AG04450 (cell line): ENCODE measurements at places on chromosomes 12 and 14.

- no peak for DNase-seq
Observed at GRCh38 chr14:34804933-34805332, 70.2 kb downstream of the BAZ1A start.

GRCh38 chr12:51085757-51086156 is 2.4 kb upstream of the CSRNP2 start:
- DNase-seq = no peak

DNA sequence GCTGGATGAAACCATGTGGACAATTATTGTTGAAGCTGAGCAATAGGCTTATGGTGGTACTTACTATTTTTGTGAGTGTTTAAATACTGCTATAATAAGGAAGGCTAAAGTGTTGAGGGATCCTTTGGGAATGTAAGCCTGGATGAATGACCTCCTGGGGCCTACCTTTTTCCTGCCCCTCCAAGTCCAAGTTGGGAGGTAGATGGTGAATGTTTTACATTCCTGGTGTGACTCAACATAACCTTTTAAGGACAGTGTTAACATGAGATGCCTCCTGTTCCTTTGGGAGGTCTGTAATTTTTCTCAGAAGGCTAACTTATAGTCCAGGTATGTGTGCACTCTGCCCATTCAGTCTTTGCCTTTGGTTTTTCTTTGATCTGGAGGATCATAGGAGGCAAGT is 315.9 kb downstream of the NRXN3 start:
- DNase-seq = no peak

- DNase-seq = no peak
Observed at GRCh38 chr14:103520657-103521437, 1.8 kb downstream of the CKB start.

DNA sequence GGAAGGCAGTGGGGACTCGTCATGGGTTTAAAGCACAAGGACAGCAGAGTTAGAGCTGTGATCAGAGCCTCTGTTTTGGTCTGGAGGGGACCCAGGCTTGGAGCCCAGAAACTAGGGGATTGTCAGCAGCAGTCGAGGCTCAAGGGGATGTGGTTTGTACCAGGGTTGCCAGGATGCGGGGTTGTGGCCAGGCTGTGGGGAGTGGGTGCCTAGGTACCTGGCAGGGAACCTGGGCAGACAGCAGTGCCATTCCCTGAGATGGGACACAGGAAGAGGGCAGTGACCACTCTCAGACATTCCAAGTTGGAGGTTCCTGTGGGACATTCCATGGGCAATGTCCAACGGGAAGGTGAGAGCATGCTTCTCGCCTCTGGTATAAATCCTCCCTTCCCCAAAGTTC is 222.3 kb downstream of the SLC41A2 start:
- no peak for DNase-seq

DNA sequence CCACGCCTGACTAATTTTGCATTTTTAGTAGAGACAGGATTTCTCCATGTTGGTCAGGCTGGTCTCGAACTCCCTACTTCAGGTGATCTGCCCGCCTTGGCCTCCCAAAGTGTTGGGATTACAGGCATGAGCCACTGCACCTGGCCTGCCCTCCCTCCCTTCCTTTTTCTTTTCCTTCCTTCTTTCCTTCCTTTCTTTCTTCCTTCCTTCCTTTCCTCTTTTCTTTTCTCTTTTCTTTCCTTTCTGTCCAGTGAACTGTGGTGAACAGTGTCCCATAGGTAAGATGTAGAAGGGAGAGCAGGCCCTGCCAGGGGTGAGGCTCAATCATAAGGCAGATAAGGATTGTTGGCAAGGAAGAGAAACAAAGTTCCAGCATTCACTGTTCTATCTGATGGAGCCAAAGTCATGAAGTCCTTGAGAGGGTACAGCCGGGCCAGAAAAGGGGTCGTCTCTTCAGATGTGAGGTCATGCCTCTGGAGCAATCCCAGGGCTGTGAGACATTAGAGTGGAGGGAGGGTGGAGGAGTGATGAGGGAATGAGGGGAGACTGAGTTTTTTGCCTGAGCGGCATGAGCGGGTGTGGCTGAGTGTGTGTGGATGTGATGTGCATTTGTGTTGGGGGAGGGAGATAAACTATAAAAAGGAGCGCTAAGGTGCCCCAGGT is 4.2 kb upstream of the MLF2 start:
- DNase-seq = no peak

DNA sequence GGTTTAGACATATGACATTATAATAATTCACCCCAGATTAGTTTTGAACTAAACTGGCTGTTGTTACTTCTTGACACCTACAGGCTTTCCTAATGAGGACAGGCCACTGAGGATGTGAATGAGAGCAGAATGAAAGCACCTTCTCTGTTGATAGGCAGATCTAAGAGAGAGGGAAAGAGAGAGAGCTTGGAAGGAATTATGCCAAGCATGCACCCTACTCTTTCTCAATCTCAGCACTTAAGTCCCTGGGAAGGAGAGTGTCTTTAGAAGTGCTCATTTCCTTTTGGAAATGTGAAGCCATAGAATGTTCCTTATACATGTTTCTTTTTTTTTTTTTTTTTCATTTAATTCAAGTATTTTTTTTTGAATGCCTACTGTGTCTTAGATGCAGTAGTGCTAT is 49.0 kb downstream of the TBC1D15 start:
- DNase-seq = no peak

- no peak for DNase-seq
Observed at GRCh38 chr12:100268835-100269564, 2.0 kb downstream of the SCYL2 start.

GRCh38 chr12:94643606-94644005 is 6.8 kb downstream of the TMCC3 start:
- no peak for DNase-seq

DNA sequence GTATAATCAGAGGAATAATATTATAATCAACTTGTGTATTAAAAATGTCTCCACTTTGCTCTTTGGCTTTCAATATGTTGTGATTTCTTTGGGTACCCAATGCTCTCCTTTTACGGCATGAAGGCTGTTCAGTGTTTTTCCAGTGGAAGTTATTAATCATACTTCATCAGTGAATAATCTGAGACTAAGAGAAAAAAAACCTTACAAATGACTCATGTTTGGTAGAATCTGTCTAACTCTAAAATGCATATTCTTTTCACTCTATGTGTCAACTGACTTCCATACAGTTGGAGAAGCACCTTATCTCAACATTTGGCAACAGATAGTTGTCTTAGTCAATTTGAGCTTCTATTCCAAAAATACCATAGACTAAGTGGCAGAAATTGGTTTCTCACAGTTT is 82.2 kb downstream of the PTPRO start:
- DNase-seq = no peak

DNA sequence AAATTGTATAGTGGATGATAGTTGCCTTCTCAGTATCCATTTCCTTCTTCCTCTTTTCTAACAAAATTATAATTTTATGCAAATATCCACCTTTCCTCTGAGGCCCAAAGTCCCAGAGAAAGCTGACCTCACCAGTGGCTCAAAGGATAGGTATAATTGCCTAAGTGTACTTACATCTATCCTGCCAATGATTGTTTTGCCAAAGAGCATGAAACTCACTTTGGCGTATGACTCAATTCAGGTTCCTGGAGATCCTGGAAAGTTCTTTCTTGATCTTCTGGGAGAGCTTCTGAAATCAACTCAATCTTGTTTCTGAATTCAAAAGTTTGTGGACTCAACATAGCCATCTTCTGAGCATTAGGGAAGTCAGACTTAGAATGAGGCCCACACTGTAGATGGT is 10.5 kb upstream of the RBM25 start:
- DNase-seq = no peak

- DNase-seq = no peak
Observed at GRCh38 chr12:107329569-107330324, 236.4 kb upstream of the CRY1 start.

DNA sequence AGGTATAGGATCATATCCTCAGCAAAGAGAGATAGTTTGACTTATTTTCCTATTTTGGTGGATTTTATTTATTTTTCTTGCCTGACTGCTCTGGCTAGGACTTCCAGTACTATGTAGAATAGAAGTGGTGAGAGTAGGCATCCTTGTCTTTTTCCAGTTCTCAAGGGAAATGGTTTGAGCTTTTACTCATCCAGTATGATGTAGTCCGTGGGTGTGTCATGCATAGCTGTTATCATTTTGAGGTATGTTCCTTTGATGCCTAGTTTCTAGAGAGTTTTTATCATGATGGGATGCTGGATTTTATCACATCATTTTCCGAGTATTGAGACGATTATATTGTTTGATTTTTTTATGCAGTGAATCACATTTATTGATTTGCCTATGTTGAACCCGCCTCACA is 97.2 kb downstream of the MGAT4C start:
- no peak for DNase-seq

GRCh38 chr14:72612041-72612440 is 281.9 kb downstream of the DPF3 start:
- DNase-seq = no peak
